CD4-positive, alpha-beta T cell treated with Interleukin-15 for 4 hours (primary cell): ENCODE measurements at places on chromosomes 5 and 9.

DNA sequence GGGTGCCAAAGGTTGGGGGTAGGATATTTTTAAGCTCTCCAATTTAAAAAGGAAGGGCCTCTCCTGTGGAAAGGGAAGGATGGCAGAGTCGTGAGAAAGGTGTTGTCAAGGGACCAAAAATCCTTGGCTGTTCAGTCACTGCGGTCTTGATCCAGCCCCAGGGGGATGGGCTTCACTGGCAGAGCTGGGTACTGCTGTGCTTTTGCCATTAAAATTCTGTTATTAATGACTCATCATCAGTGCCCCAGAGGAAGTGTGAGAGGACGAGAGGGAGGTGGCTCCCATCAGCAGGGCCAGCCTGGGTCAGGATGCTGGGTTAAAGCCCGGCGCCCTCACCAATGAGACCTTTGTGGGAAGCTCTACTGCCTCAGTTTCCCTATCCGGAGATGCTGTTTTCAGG is 16.7 kb downstream of the PCDH12 start:
- no peak for DNase-seq

DNA sequence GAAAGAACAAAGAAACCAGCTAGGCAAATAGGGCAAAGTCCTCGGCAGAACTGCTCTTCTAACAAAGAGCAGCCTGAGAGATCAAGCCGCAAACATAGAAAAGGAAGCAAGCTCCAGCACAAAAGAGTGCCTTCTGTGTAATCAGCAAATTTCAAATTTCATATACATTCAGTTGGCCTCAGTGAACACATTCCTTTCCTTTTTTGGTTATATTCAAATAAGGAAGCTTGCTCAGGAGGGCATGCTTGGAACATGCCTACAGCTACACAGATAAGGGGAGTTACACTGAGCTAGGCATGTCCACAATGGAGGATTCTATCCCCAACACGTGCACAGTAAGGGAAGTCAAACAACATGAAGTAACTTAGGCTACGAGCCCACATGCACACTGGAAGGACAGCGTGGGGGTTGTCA is 23.4 kb downstream of the IL33 start:
- DNase-seq, result no peak

- DNase-seq, result no peak
Observed at GRCh38 chr5:129445379-129445778, 14.7 kb upstream of the ADAMTS19 start.

DNA sequence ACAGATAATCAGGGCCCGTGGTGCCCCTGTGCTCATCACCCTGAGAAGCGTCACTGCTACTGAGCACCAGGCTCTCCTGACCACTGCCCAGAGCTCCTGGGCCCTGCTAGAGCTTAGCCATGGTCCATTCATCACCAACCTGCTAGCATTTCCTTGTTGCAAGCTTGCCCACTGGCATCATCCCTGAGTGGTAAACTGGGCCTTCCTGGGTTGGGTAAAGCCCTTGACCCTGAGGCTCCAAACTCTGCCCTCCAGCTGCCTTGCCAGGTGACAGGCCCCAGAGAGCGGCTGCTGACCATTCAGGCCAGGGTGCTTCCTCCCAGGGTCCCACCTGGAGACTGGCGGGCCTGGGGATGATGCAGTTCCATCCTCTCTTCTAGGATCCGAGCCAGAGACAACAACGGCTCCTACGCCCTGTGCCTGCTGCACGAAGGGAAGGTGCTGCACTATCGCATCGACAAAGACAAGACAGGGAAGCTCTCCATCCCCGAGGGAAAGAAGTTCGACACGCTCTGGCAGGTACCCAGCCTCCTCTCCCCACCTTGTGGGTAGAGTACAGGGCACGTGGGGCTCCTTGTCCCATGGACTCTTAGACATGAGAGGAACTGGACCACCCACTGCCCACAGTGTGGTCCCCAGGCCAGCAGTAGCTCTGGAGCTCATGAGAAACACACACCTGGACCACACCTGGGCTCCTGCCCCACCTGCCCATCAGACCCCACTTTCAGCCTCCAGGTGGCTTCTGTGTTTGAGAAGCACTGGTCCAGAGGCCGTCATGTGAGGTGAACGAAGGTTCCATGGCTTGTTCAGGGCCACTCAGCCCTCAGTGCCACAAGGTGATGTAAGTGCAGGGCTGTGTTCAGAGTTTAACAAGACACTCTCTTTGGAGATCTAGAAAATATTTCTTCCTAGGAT is 60.5 kb downstream of the SYK start:
- DNase-seq, result no peak

DNA sequence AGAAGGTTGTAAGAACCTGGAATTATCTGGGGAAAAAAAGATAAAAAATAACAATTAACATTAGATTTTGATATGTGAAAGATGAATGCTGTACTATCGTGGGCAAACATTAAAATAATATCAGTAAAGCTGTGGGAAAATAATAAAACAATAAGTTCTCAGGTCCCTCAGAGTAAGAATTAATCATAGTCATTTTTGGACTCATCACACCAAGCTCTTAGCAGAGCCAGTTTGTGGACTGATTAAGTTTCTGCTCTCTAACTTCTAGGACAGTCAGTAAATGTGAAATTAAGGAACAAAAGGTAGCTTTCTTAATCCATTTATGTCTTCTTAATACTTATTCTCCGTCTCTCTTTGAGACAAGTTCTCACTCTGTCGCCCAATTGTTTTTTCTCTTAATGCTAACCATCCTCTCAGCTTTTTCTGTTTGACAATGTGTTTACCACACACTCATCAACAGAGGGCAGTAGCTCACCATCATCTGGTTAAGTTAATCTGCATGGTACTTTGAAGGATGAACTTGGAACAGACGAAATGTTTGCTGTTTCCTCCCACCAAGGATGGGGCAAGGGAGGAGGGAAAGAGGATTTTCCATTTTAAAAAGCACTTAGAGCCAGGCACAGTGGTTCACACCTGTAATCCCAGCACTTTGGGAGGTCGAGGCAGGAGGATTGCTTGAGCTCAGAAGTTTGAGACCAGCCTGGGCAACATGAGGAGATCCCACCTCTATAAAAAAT is 5.3 kb upstream of the ACO1 start:
- peak; percentile 78 for DNase-seq

GRCh38 chr9:72627147-72627546 is 105.7 kb downstream of the TMC1 start:
- no peak for DNase-seq

GRCh38 chr9:124182741-124183140 is 75.0 kb upstream of the NEK6 start:
- no peak for DNase-seq

- no peak for DNase-seq
Observed at GRCh38 chr9:4365055-4365454, 65.2 kb upstream of the GLIS3 start.

DNA sequence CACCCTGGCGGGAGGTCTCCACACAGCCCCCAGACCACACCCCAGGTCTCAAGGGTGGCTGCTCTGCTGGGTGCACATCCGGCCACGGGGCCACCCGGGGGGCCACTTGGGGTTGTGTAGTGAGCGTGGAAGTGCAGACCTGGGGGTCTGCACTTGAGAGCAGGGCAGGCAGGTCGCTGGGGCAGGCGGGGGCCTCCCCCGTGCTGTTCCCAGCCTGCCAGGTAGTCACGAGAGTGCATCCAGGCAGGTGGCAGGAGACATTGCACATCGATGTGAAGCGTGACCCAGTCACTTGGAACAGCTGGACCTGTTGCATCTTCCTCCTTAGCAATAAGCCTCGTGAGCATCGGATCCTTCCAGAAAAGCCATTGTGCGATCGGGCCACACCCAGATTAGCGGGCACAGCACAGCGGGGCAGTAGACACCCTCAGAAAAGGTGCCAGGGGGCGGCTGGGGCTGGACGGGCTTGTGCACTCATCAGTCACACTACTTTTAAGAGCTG is 4.8 kb upstream of the ENTPD8 start:
- no peak for DNase-seq

GRCh38 chr5:123916345-123917121 is 404.6 kb downstream of the CSNK1G3 start:
- DNase-seq, result no peak

DNA sequence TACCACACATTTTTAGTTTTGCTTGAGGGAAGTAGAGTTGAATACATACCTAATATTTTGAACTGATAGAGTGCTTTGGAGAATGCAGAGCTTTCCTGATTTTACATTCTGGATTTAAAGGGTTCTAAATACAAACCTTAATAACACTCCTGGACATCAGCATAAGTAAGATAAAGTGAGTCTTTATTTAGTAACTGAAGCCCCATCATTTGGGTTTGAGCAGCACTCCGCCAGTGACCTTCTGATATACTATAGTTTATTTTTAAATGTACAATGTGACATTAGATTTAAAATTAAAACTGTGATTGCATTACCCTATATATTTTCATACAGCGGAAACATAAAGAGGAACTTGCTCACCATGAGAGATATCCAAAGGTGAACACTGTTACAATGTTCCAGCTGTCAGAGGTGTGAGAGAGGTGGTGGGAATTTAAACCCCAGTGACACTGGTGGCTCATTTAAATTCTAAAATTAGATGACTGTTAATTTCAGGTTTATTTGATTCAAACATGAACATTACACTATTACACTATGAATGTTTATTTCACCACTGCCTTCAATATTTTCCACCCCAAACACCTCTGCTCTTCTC is 203.0 kb upstream of the PCSK5 start:
- DNase-seq, result no peak

DNA sequence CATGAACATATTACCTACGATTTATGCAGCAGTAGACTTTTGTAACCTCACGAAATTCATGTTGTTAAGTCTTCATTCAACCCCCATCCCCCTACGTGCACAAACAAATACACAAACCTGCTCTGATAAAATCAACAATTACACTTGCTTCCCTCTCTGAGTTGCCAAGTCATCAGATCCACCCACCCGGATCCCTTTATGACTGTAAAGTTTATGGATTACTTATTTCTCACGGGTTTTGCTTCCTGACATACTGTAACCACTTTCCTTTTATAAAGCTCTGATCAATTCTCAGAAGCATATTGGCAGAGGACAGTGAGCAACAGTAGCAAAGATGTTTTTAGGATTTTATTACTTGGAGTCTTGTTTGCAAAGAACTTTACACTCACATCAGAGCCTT is 70.5 kb downstream of the MLLT3 start:
- no peak for DNase-seq

- DNase-seq, result no peak
Observed at GRCh38 chr9:110604171-110604601, 24.6 kb upstream of the SVEP1 start.

DNA sequence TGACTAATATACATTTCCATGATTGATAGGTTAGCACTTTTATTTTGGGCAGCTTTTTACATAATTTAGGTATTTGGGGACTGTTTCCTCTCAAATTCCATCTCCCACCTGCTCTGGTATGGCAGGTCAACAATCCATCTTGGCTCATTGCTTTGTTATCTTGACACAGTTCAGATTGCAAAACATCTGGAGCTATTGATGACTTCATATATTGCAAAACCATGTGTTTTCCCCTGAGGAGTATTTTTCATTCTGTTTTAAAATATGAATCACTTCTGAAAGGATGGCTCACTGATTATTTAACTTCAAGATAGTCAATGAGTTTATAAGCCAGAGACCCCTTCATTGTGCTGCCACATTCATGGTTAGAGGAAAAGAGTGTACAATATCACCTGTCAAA is 1206.0 kb upstream of the C9orf72 start:
- DNase-seq, result no peak

GRCh38 chr5:115888027-115888426 is 46.3 kb downstream of the AP3S1 start:
- no peak for DNase-seq

DNA sequence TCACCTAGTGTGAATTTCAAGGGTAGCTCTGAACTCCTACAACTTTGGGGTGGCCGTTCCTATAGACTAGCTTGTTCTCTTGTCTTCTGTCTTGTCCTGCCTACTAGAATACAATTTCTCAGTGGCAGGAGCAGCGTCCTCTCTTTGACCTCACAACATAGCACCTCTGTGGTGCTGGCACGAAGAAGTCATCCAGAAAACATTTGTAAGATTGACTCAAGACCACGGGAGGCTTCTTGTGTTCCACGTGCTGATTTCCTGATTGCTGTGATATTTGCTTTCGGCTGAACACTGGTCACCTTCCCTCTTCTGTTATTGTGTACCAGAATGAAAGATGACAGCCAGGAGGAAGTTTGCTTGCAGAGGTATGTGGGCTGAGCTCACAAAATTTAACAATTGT is 27.0 kb downstream of the SLC1A1 start:
- no peak for DNase-seq

DNA sequence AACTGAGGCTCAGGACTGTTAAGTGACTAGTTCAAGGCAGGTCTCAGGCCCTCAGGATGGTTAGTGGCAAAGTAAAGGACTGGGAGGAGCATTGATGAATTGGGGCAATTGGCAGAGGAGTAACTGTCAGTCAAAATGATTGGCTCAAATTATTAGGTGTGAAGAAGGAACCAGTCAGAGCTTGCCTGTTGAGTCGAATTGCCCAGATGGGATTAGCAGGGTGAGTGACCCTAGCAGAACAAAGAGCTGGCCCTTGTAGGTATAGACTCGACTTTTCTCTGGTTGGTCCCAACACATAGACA is 2.6 kb upstream of the NSD1 start:
- DNase-seq, result no peak

DNA sequence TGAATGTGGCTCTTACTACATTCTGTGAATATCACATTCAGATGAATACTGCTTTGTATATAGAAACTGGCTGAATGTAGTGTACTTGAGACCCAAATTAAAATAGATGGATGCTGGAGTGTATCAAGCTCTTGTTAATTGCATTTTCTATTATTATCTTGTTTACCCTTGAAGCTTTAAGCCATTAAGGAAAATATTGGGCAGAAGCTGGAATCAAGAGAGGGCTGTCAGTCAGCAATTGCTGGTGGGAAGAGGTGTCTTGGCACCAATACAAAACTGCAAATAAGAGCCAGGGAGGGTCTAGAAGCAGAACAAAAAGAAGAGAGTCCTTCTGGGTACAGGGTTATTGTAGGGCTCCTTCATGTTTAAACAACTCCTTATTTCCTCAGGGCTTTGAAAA is 38.8 kb downstream of the MUSK start:
- DNase-seq, result no peak

GRCh38 chr9:18606846-18607245 is 132.9 kb downstream of the ADAMTSL1 start:
- no peak for DNase-seq

DNA sequence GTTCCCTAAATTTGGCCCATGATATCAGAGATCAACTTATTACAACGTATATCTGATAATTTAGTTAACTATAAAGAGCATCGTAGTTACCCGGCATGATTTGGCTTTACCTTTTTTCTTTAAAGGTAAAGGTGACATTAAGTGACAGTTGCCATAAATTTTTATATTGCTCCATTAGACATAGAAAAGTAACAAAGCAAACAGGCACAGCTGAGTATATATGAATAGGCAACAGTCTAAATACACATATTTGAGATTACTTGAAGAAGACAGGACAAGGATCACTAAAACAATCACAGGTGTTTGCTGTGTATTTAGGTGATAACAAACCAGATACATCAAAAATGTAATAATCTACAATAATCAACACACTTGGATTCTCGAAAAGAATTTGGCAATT is 34.8 kb downstream of the RFX3 start:
- no peak for DNase-seq
